Activated CD8-positive, alpha-beta memory T cell treated with anti-CD3 and anti-CD28 coated beads for 1 hour (primary cell): ENCODE measurements at places on chromosomes 2 and 18.

GRCh38 chr2:234492717-234493485 is 4.0 kb downstream of the ARL4C start:
- DNase-seq = no peak

DNA sequence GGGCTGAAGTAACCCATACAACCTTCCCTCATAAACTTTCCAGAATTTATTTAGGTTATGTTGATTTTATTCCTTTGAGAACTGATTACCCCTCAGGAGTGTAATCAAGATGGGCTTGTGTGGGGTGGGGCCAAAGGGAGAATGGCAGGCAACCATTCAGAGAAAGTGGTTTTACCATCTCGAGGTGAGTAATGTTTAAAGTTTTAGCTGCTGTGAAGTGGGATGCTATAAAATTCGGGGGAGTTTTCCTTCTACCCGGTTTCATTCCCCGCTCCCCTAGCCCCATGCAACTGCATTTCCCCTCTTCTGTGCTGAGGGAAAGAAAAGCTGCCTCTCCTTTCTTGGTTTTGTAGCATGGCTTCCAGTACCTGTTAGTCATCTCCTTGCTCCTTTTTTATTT is 34.7 kb downstream of the MAP4K4 start:
- no peak for DNase-seq

- no peak for DNase-seq
Observed at GRCh38 chr2:85550486-85550885, 10.8 kb downstream of the GGCX start.

GRCh38 chr2:60366135-60366712 is 187.2 kb downstream of the BCL11A start:
- DNase-seq = no peak

DNA sequence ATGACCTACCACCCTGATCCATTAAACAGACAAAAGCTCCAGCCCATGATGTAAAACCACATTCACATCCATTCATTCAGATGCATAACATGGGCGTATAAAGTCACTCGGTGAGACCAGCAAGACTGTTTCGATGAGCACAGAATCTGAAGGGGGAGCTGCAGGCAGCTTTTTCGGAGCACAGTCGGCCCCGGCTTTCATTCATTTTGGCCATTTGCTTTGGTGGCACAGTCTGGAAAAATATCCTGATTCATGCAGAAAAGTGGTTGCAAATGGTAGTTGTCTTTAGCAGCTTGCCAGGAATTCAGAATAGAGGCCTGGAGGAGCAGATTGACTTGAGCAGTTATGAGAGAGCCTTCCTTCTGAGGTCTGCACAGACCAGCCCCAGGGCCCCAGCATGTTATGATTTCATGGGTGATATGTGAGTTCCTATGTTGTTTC is 11.2 kb downstream of the ARID5A start:
- DNase-seq = no peak

DNA sequence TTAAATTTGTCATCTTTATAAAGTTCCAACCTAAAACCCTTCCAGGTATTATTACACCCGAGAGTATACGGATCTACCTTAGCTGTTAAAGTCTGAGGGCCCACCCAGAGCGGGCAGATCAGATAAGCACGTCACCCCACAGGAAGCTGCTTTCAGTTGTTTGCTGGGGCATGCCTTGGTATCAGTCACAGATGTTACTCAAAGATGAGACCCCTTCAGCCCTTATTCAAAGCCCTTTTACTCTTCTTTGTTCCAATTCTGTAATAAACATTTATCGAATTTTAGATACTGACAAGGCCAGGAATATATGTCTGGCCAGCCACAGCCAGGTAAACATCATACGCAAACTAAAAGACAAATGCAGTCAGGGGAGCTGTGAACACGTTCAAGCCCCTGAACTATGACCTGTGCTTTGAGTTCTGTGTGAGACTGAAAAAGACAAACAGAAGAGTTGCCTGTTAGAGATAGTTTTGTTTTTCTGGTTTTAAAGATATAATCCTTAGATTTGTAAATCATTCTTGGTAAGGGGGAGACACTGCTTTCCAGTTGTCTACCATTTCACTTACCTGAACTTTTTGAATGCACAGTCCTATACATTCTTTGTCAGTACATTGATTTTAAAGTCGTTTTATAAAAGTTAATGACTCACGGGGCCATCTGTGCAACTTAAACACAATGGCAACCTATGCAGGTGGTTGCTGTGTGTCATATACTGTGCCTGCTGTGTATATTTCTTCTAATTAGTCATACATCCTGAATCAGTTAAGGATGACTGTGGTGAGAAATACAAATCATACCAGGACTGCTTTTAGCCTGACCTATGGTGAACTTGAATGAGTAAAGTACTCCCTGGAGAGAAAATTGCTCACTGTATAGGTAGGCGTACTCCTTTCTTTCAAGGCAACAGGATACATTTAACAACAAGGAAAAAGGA is 100.5 kb upstream of the ITPRID2 start:
- peak; percentile 4 for DNase-seq

- DNase-seq = peak; percentile 19
Observed at GRCh38 chr2:37156071-37156856, 516 bp downstream of the EIF2AK2 start.

GRCh38 chr18:10681581-10682367 is 155.9 kb downstream of the NAPG start:
- no peak for DNase-seq

- DNase-seq = no peak
Observed at GRCh38 chr2:138711812-138712211, 68.4 kb downstream of the NXPH2 start.

DNA sequence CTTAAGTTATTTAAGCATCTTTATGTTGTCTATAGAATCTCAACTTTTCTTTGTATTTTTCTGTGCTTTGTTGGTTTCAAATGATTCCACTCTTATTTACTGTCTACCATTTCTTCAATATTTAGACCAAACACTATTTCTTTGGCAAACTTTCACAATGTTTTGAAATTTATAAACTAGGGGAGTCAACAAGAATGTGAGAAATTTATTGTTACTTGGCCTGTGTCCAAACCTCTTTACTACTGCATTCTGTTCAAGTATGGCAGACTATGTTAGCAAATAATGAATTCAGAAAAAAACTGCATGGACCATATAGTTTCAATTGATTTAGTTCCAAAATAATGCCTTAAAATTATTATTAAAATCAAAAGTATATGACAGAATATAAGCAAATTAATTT is 470.2 kb downstream of the FBXO15 start:
- DNase-seq = no peak

GRCh38 chr2:225670111-225670974 is 270.8 kb downstream of the NYAP2 start:
- no peak for DNase-seq

DNA sequence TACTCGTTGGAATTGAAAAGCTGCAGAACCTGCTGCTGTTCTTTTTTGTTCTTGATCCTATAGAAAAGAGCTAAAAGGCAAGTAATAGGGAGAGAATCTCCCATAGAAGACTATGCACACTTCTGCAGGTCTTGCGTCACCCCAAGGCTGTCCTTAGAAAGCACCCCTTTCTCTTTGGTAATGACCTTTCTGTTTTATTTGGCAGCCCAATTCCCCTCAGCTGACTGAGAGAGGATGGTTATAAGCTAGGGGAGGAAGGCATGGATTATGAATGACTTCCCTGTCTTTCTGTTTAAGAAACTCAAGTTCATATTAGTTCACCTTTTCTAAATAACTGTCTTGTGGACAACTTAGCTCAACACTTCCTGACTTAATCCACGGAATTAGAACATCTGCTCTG is 122.9 kb downstream of the TXNL1 start:
- DNase-seq = no peak

DNA sequence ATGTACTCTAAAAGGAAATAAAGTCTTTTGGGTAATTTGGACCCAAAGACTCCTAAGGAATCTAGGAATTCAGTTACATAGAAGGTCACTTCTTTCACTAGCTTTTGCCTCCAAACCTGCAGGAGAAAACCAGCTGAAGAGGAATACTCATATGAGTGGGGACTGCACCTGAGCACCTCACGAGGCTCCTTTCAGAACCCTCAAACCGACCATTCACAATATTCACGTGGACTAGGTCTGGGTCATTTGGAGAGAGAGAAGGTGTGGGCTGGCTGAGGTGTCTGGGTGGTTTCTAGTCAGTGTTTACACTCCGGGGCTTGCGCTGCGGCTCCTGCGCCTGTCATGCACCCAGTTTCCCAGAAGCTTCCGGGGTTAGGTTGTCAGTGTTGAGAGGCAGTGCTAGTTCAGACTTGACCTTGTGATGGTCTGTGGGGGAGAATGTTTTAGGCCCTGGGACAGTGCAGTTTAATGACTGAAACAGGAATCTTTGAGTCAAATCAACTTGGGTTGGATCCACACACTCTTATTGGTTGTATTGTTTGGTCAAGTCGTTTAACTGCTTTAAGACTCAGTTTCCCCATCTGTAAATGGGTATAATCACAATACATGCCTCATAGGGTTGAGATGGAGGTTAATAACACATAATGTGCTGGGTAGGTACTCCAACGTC is 78.4 kb downstream of the LIMS1 start:
- DNase-seq = no peak

DNA sequence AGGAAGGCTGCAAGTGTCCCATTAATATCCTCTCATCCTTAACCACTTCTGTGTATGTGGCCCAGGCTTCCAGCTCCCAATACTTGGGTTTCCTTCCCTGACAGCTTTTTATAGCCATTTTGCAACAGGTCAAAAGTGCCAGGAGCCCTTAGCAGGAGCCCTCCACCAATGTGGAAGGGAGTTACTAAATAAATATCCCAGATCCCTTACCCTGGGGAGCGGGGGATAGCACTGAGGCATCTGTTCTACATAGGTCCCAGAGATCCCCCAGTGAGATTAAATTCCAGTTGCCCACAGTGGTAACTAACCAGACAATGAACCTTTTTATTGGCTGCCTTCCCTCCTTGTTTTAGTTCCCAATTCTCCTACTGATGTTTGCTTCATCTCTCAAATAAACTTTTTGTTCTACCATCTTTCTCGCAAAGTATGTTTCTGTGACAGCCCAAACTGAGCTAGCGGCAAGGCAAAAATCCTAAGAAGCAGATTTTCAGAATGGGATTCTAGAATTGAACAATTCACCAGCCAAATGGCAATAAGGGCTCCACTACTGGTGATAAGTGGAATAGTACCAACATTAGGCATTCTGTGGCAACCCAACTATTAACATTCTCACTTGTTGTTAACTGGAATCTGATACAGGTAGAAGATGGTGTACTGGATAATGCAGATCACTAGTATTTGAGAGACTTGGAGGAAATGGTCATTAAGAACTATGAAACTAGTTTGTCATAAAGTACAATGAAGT is 83.9 kb upstream of the MAPRE2 start:
- DNase-seq = no peak

DNA sequence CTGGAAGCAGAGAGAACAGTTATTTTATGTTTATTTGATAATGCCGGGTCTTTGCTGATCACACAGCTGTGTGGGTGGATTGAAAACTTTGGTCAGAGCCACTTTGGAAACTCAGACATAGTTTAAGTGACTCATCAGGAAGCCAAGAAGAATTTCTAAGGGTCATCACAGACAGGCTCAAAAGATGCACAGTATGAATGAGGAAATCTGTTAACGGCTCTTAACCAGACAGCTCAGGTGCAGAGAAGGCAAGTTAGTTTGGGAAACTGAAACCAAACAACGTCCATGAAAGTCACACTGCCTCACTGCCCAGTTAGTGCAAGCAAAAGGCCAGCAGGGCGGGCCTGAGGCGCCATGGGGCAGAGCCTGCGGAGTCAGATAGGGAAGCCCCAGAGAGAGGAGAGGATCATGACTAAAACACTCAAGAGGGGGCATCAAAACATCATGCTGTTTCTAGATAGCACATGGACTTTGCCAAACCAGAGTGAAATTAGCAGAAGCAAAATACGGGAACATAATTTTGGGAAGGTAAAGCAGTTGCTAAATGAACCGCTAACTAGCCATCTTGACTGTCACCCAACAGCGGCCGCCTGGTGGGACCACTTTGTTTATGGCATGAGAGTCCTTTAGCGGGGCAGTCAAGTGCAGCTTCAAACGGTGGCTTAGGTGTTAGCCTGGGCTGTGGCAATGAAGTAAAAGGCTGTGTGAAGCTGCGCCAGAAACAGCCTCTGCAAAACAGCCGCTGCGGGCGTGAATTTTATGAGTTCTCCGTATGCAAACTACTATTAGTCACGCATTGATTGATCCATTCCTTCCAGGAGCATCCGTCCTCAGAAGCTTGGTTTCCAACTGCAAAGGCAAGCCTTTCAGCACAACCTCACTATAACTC is 101.2 kb downstream of the KCTD18 start:
- DNase-seq = no peak

DNA sequence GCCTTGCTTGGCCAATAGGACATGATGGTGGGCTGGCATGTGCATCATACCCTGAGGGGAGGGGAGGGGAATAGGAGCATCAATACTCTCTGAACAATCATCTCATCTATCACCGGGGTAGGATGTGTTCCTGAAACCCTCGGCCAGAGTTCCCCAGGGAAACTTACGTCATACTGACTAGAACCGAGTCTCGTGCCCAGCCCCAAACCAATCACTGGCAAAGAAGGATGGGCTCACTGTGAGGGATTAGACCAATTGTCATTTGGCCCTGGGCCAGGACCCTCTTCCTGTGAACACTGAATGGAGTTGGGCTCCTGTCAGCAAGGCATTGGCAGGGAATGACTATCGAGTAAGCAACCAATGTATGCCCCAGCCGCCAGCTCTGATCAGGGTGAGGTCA is 261.5 kb downstream of the MYCN start:
- no peak for DNase-seq

DNA sequence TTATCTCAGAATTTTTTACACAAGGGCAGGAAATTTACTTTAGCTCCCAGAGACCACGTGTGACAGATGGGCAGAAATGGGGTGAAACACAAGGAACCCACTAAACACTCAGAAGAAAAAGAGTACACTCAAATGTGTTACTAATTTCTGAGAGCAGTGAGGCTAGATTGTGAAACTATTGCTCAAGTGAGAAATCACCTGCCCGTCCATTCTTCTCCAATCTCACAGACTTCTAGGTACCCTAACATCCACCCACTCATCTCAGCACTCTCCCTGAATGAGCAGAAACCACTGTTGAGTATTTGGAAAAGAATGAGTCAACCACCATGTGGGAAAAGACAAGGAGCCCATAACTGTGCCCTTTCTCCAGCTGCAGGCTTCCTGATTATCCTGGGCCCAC is 293.0 kb upstream of the CDH2 start:
- no peak for DNase-seq

- DNase-seq = peak; percentile 42
Observed at GRCh38 chr18:3261373-3262233, at the start of gene MYL12B. TSS of gene MYL12B (plus strand) at chr18:3262133. CDS start at chr18:3272899, 10,766 bp downstream.

GRCh38 chr2:66930339-66931220 is 466.6 kb upstream of the ETAA1 start:
- DNase-seq = no peak

DNA sequence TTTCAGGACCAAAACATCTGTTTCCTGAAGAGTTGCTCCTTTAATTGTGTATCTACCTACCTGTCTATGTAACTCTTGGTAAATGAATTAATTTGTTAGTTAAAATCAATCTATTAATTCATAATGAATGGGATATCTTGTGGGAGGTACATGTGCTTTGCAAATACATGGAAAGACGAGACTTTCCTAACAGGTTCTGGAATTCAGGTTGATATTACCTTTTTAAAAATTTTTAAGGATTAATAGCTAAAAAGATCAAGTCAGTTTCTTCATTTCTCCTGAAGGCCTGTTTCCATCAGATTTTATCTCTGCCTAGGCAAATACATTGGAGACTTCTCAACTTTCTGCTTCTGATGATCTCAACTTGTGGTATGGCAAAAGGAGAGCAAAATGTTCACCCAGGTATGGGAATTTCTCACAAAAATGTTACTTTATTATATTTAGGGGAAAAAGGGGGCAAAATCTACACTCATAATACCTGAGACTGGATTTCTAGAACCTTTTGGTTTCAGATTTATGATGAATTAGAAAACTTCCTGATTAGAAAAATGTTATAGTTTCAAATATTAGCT is 7.4 kb downstream of the TFPI start:
- no peak for DNase-seq

GRCh38 chr2:8580316-8581233 is 101.3 kb upstream of the ID2 start:
- DNase-seq = no peak
